ENCODE measurements at places on chromosomes 4 and X. TPM values are rescaled to one million over a fixed set of nuclear protein-coding genes. Genes with fewer than 3 reads are reported as not detected.

- no peak for DNase-seq
Measured at GRCh38 chr4:88630756-88631155, 38.5 kb downstream of the HERC3 start.

PCDH7 gene
- total RNA-seq, result 14.5 TPM

GRCh38 chrX:39519030-39519488 lies 578.7 kb downstream of the BCOR start:
- peak; percentile 60 for DNase-seq

DNA sequence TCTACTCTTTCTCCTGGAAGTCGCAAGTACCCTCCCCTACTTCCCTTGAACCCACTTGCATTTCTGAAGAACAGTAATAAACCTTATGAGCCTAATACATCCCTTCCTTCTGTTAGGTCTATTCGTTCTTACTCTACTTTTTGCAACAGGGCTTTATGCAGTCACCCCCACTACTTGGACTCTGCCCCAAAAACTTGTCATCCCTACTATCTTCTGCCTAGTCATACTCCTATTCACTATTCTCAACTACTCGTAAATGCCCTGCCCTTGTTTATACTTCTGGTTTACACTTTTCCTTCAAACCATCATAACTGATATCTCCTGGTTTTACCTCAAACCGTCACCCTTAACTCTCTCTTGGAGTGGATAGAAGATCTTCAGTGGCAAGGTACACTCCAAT lies 55.2 kb upstream of the SLIT2 start:
- DNase-seq, result no peak

GRCh38 chrX:136626237-136626636 lies 21.7 kb upstream of the CD40LG start:
- DNase-seq, result no peak

TMPRSS11F gene
- not detected for total RNA-seq

DNA sequence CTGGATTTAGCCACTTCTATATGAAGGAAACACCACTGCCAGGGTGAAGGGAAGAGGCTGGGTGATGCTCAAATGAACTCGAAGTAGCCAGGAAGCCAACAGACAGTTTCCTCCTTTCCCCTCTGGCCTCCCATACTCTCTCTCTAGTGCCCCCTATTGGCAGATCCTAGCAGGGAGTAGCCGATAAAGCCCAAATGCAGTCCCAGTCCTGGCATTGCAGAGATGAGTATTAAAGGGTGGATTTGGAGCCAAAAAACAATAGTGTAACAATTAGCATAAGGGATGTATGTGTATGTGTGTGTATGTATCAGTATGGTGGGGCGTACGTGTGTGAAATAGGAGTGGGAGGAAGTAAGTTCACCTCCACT lies 213.8 kb upstream of the LDB2 start:
- no peak for DNase-seq

- DNase-seq, result no peak
Measured at GRCh38 chr4:74948236-74948635, 15.3 kb downstream of the PARM1 start.

DNA sequence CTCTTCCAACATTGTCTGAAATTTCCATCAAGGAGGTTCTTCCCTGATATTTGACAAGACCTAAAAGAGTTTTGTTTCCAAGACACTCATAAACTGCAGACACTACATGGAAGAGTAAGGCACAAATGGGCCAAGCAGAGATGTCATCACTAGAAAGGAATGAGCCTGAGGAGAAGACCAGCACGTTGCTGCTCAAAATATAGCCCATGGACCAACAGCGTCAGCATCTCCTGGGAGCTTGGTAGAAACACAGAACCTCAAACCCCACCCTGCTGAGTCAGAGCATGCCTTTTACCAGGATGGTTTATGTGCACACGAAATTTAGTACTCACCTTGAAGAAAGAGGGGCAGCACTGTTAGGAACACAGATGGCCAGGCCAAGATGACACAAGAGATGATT lies 128.7 kb upstream of the MID1 start:
- no peak for DNase-seq

DNA sequence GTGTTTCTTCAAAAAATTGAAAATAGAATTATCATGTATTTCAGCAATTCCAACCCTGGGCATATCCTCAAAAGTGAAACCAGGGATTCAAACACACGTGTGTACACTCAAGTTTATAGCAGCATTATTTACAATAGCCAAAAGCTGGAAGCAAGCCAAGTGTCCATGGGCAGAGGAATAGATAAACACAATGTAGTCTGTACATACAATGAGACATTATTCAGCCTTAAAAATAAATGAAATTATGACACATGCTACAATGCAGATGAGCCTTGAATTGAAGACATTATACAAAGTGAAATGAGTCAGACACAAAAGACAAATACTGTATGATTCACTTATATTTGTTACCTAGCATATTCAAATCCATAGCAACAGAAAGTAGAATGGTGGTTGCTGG lies 853.4 kb downstream of the STIM2 start:
- DNase-seq, result no peak

DNA sequence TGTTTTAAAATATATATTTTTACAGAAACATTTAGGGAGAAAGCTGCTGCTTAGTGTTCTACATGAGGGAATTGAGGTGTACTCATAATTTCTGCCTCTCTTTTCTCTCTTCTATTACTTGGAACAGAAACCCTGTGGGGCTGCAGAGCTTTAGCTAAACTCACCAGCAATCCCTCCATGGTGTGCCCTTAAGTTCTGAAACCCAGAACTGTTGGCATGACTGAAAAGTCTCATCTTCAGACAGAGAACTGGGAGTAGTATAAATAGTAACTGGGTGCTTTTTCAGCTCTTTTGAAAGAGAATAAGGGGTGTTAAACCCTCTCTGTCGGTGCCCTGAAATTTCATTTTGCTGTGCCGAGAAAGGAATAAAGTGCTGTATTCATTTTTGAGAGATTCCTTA lies 294.9 kb upstream of the BOD1L1 start:
- DNase-seq, result no peak

DNA sequence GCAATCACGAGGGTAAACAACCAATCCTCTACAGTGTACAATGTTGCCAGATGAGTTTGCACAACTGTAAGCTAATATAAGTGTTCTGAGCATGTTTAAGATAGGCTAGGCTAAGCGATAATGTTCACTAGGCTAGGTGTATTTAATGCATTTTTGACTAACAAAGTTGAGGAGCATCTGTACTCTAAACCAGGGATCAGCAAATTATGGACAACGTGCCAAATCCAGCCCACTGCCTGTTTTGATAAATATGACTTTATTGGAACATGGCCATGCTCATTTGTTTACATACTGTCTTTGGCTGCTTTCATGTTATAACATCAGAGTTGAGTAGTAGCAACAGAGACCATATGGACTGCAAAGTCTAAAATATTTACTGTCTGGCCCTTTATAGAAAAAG lies 46.3 kb upstream of the ARHGEF6 start:
- no peak for DNase-seq

UCHL1 gene
- total RNA-seq, result 8.3 TPM

AMELX gene
- not detected for total RNA-seq

- no peak for DNase-seq
Measured at GRCh38 chr4:124953061-124953460, 240.5 kb upstream of the ANKRD50 start.

DNA sequence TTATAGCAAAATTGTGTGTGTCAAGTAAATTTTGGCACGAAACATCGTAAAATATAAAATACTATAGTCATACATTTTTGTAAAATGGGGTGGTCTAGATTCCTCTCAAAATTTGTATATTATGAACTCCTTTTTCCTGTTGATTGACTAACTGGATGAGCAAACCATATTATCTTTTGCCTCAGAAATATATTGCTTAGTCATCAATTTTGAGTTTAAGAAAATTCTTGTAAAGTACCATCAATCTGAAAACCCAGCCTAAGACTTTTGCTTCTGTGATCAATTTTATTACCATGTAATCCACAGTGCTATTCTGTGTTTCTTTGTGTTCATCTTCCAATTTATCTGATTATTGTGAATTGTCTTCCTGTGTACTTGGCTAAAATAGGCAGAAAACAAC lies 98.0 kb upstream of the PCDH18 start:
- no peak for DNase-seq

GRCh38 chr4:66489783-66490452 lies 819.6 kb upstream of the EPHA5 start:
- no peak for DNase-seq
